Thyroid gland (tissue), 4 donors: ENCODE measurements at places on chromosomes 12 and 14. TPM values are rescaled to one million over a fixed set of nuclear protein-coding genes. Genes with fewer than 3 reads are reported as not detected.

IAPP gene
- not detected for total RNA-seq

SMCO2 gene
- total RNA-seq: not detected

LRTM2 gene
- total RNA-seq: not detected

RTN1 gene
- total RNA-seq: 20.8 TPM

TCL1B gene
- total RNA-seq: not detected

GRCh38 chr14:33596211-33597080 is 354.4 kb downstream of the EGLN3 start:
- DNase-seq: no peak
- H3K36me3 ChIP-seq: no peaks in the 10 kb centered on the region
- no peak overlapping the region for H3K4me3 ChIP-seq
- no peaks in the 10 kb centered on the region for H3K4me1 ChIP-seq
- no peak overlapping the region for H3K27ac ChIP-seq

GRCh38 chr12:71605039-71605438 is 58.6 kb downstream of the ZFC3H1 start:
- H3K27me3 ChIP-seq: no peaks in the 10 kb centered on the region
- peaks cover 29% of the 10 kb centered on the region for H3K36me3 ChIP-seq
- no peak for DNase-seq
- H3K4me1 ChIP-seq: no peaks in the 10 kb centered on the region
- no peak overlapping the region for H3K27ac ChIP-seq

- no peaks in the 10 kb centered on the region for H3K27me3 ChIP-seq
- no peak overlapping the region for H3K4me3 ChIP-seq
- DNase-seq: no peak
These were observed 95.1 kb downstream of the LLPH start for GRCh38 chr12:66035288-66035966.

- H3K4me3 ChIP-seq: no peak overlapping the region
- no peaks in the 10 kb centered on the region for H3K27me3 ChIP-seq
- peaks cover 34% of the 10 kb centered on the region for H3K4me1 ChIP-seq
These were observed 2.7 kb downstream of the SSH1 start for GRCh38 chr12:108854451-108855283.

- DNase-seq: peak; percentile 71
- no peak overlapping the region for H3K4me3 ChIP-seq
- H3K27me3 ChIP-seq: peaks cover 16% of the 10 kb centered on the region
- no peaks in the 10 kb centered on the region for H3K36me3 ChIP-seq
- H3K27ac ChIP-seq: no peak overlapping the region
These were observed 16.9 kb downstream of the OR6S1 start for GRCh38 chr14:20624495-20625070.

GRCh38 chr12:115972241-115972640 is 305.3 kb downstream of the MED13L start:
- H3K27ac ChIP-seq: no peak overlapping the region
- peaks cover 43% of the 10 kb centered on the region for H3K36me3 ChIP-seq
- DNase-seq: no peak
- no peaks in the 10 kb centered on the region for H3K4me1 ChIP-seq
